ENCODE measurements at places on chromosomes 3 and 15. TPM values are rescaled to one million over a fixed set of nuclear protein-coding genes. Genes with fewer than 3 reads are reported as not detected.

ZPLD1 gene
- total RNA-seq: not detected

PLSCR5 gene
- total RNA-seq: not detected

OR5K2 gene
- total RNA-seq: not detected

RGMA gene
- 13.8 TPM for total RNA-seq

FOXB1 gene
- total RNA-seq: not detected

ARPP19 gene
- total RNA-seq: 176 TPM

SPATA12 gene
- total RNA-seq: 0.51 TPM

DUSP7 gene
- total RNA-seq: 15.6 TPM

GUCA1C gene
- not detected for total RNA-seq

CCNB2 gene
- total RNA-seq: 0.38 TPM

PLCB2 gene
- 69.7 TPM for total RNA-seq

IL17RE gene
- 11.0 TPM for total RNA-seq

RNF7 gene
- 93.8 TPM for total RNA-seq

TICRR gene
- 0.22 TPM for total RNA-seq

TUBGCP5 gene
- 30.7 TPM for total RNA-seq

KLHL40 gene
- total RNA-seq: not detected

GSK3B gene
- 39.8 TPM for total RNA-seq
